ENCODE measurements at places on chromosomes 5 and 9.

DNA sequence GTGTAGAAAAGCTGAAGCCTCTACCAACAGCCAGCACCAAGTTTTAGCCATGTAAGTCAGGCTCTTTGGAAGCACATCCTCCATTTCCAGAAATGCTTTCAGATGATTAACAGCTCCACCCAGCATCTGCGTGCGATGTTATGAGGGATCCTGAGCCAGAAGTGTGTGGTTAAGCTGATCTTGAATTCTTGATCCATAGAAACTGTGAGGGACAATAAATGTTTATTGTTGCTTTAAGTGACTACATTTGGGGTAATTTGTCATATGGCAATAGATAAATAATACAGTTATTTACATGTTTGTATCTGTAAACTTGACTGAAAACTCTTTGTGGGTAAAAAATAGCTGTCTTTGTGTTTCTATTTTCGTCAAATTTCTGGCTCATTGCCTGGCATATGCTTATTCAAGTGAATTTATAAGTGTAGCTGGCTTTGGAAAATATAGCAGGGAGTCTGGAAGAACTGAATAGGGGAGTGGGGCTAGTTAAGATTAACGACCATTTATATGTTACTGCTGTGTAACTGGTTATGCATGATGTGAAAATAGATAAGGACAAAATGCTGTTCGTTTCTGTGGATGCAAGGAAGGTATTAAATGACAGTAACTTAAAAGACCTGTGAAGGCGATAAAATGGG, 234.1 kb downstream of the LRRC70 start:
- DNase-seq = no peak

- no peak for DNase-seq
These were observed 9.7 kb downstream of the GALNT10 start for GRCh38 chr5:154200221-154200620.

DNA sequence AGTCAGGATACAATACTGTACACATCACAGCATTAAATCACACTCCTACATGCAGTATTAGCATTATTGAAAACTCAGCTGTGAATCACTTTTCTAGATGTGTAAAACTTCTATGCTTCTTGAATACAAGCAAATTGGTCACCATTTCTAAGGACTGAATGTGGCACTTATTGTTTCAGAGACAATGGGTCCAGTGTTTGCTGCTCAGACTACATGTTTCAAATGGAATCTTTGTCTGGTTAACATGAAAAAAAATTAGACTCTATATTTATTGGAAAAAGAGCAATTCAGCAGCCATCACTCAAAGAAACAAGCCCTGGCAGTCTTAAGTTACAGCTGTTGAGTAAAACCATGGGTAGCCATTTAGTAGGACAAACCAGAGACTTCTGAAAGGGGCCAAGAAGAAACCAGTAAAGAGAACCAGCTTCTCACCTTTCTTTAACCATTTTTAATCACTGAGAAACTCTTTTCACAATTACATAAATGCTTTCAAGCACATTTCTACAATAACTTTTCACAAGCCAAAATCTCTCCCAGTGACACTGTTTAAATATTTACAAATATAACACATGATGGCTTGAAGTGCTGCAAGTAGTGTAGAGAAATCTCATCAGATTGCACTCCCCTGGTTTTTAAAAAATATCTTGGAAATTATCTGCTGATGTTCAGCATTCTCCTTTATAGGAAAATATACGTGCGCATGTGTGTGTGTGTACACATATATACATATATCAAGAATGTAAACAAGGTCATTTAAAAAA, 35.2 kb downstream of the OR2K2 start:
- no peak for DNase-seq

DNA sequence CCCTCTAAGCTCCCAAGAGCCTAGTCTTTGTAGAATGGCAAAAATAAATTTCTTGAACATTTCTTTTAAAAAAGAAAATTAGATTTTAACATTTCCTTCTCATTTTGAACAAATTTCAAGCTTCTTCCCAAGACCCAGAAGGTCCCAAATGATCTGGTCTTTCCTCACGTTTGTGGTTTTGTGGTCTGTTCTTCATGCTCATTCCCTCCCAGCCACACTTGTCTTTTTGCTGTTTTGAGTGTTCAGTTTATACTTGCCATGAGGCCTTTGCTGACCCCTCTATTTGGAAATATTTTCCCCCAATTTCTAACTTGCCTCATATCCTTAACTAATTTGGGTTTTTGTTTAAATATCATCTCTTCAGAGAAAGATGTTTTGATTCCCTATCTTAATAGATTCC, 133.4 kb upstream of the PAPPA start:
- DNase-seq = no peak

- no peak for DNase-seq
These were observed 1068.6 kb downstream of the TAF11L14 start for GRCh38 chr5:18702821-18703220.

GRCh38 chr9:17082343-17083064, 52.3 kb upstream of the CNTLN start:
- no peak for DNase-seq
